Astrocyte (in vitro differentiated cells and primary cell): ENCODE measurements at places on chromosomes 1 and 21.

- no peak for DNase-seq
Observed at GRCh38 chr1:6861075-6861724, 75.9 kb downstream of the CAMTA1 start.

- no peak for DNase-seq
Observed at GRCh38 chr1:93186667-93187066, 6.1 kb downstream of the CCDC18 start.

DNA sequence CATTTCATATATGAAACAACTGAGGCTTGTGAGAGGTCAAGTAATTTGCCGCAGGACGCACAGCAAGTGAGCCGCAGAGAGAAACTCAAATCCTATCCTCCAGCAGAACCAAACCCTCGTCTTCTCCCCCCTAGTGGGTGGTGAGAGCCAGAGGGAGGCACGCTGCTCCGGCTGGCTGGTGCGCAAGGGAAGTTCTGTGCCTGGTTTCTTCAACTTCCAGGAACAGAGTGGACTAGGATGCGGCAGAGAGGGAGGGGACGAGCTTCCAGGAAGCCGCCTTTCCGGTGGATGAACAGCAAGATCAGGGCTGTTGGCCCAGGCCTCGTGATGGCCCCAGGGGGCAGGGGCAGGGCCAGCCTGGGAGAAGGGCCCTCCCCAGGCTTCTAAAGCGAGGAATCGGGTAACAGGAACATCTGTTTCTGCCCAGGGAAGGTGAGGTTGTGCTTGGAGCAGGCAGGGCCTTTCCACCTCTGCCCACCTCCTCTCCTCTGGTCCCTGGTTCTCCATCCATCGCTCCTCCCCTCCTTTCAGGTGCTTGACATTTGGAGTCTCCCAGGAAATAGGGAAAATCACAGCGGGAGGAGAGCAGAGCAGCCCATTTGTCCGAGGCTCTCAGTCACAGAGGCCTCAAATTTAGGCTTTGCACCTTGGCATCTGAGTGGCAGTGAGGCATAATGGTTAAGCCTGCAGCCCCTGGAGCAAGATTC is 16.8 kb upstream of the PDIK1L start:
- no peak for DNase-seq

DNA sequence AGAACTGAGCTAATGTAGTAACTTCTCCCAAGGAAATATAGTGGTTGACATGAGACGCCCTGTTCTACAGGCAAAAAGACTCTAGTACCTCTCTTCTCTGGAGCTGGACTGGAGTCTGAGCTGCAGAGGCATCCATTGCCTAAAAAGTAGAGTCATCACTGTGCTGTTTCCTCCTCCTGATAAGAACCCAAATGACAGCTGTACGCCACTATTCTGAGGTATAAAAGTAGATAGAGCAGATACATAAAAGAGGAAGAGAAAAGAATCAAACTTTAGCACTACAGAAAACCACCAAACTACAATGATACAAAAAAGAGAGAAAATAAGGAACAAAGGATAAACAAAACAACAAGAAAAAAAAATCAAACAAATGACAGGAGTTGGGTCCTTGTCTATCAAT is 1568.8 kb downstream of the PLA2G4A start:
- no peak for DNase-seq

DNA sequence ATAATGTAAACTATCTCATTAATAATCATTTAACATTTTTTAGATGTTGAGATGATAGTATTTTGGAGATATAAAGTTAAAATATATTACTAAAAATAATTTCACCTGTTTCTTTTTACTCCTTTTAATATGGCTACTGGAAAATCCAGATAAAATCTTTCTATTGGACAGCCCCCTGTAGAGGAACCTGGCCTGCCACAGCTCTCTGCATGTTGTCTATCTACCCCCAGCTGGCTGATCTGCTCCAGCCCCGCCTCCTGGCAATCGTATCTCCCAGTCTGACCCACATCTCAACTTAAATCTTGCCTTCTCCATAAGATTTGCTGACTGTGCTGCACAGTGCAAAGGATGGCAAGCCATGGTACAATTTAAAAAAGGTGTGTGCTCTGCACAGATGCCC is 182.8 kb downstream of the SIPA1L2 start:
- DNase-seq: no peak
